Uterus (tissue), 4 donors: ENCODE measurements at places on chromosomes 12 and 14. TPM values are rescaled to one million over a fixed set of nuclear protein-coding genes. Genes with fewer than 3 reads are reported as not detected.

DNA sequence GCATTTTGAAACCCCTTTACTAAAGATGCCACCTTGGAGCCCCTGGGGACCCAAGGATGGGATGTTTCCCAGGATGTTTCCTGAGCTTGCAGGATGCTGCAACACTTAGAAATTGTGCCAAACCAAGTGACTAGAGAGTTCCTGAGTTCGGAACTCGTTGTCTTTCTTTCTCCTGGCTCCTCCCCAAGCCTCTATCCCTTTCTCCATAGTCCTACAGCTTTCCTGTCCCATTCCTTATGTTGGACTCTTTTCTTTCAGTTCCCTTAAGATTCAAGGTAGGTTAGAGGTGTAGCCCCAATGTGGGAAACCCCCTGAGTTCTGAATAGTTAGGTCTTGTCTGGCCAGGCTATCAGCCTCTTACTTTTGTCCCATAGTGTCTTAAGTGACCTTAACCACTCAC, 1.4 kb upstream of the KIF5A start:
- no peak overlapping the region for H3K27ac ChIP-seq
- no peaks in the 10 kb centered on the region for H3K36me3 ChIP-seq
- H3K4me3 ChIP-seq = no peak overlapping the region
- no peaks in the 10 kb centered on the region for H3K27me3 ChIP-seq

- H3K36me3 ChIP-seq = no peaks in the 10 kb centered on the region
- H3K4me1 ChIP-seq = no peaks in the 10 kb centered on the region
- H3K4me3 ChIP-seq = no peak overlapping the region
- DNase-seq = no peak
Measured at GRCh38 chr14:31727797-31728196, 166.6 kb downstream of the NUBPL start.

DNA sequence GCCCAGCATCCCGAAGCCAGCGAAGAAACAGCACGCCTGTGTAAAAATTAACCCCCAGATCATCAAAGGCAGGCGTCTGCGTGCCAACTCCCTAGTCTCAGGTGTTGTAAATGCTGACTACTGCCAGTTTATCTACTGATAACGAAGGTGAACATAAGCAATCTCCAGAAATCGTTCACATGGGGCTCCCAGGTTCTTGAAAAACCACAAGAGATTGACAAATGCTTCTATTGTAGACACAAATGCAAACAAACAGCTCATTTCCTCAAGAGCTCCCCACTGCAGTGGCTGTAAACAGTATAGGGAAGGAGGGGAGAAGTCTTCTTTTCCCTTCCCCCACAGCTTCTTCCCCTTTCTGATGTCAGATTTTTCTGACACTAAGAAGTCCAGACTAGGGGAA, 5.3 kb upstream of the PLEKHG3 start:
- H3K27me3 ChIP-seq = no peaks in the 10 kb centered on the region
- no peak for DNase-seq
- H3K36me3 ChIP-seq = no peaks in the 10 kb centered on the region
- H3K4me3 ChIP-seq = no peak overlapping the region

- H3K27ac ChIP-seq = no peak overlapping the region
- no peak overlapping the region for H3K4me3 ChIP-seq
- no peaks in the 10 kb centered on the region for H3K36me3 ChIP-seq
- DNase-seq = no peak
Measured at GRCh38 chr14:78673845-78674244, 503.7 kb downstream of the NRXN3 start.

LBHD2 gene
- total RNA-seq = not detected
